ENCODE measurements at places on chromosomes 5 and 9.

GRCh38 chr9:136661641-136662325, 933 bp upstream of the EGFL7 start:
- DNase-seq, result no peak

DNA sequence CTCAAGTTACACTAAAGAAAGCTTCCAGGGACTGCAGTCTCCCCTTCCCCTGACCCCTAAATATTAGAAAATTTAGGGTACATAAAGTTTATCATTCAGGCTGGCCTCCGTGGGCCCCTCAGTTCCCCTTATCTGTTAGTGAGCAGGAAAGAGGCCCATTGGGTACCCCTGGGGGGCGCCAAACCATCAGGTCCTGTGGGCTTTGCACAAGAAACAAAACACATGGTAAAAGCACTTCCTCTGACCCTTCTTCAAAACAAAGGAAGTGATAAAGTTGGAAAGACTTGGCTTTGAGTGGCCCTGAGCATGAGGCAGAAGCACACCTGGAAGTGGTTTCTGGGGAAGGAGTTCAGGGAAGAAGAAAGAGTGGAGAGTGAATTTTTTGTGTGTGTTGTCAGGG, 213.0 kb downstream of the SMARCA2 start:
- no peak for DNase-seq

DNA sequence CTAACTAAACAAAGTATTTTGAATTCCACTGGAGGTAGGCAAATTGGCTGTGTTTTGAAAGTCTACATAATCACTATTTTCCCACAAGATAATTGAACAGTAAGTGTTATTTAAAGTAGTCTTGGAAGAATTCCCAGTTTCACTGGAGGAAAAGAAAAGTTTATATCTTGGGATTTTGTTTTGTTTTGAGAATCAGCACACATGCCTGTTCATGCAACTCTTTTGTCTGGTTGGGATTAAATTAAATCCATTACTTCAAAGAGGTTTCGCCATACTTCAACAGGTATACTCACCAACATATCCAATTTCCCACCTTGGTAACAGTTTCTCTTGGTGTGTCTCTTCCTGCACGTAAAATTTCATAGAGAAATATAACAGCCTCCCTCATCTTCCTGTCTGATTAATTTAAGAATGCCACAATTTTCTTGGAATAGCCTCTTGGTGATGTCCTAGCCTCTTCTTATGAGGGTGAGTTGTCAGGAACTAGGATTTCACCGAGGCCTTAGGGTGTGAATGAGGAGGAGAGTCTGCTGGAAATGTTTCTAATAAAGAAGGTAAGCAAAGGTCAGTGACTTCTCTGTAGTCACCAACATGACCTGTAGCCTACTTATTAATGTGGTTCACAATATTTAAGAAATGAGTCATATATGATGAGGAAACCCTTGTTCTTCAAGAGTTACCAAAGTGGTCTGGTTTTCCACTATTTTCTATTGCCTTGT, 48.1 kb downstream of the ITGA2 start:
- DNase-seq, result no peak

DNA sequence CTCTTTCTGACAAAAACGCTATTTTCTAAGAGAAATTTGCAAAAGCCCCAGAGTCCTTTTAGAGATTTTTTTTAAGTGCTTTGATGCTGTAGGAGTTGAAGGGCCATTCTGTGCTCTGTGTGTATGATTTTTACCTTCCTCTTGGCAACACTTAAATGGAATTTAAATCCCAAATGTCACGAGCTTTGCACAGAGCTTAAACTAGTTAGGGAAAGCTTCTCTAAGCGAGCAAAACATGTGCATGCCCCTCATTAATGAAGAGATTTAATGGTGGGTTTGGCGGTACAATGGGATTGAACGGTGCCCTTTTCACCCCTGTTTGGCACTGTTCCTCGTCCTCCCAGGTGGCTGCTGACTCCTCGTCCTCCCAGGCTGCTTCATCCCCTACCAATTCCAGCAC, 220.7 kb downstream of the DRD1 start:
- no peak for DNase-seq

GRCh38 chr5:61177716-61178115, 15.4 kb upstream of the SMIM15 start:
- DNase-seq, result no peak

GRCh38 chr5:51559921-51560658, 176.8 kb downstream of the ISL1 start:
- no peak for DNase-seq

GRCh38 chr9:88733651-88734421, 198.9 kb downstream of the NXNL2 start:
- DNase-seq, result no peak

GRCh38 chr5:37769108-37769507, 70.7 kb downstream of the GDNF start:
- DNase-seq, result no peak

- no peak for DNase-seq
These were observed 2.0 kb upstream of the DOLPP1 start for GRCh38 chr9:129078691-129079503.

- DNase-seq, result no peak
These were observed 169.7 kb downstream of the DTWD2 start for GRCh38 chr5:118818604-118819003.

DNA sequence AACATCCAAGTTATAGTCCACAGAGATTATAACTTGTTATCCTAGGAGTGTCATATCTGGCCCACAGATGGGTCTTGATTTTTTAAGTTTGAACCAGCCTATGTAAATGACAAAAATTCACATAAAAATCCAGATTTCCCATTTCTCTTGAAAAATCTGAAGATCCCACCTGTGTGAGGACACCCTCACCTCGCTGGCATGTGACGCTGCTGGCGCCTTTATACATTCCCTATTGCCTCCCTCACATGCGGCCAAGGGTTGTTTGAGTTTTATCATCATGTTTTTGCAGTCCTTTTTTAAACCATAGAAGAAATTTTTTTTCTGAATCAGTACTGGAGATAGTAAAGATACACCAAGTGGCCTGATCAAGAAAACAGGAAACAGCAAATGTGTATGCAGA, 25.9 kb upstream of the PPP1R2B start:
- DNase-seq, result no peak

GRCh38 chr5:68066277-68066955, 149.1 kb upstream of the PIK3R1 start:
- no peak for DNase-seq

- no peak for DNase-seq
These were observed 57.3 kb downstream of the CMYA5 start for GRCh38 chr5:79746642-79747569.

DNA sequence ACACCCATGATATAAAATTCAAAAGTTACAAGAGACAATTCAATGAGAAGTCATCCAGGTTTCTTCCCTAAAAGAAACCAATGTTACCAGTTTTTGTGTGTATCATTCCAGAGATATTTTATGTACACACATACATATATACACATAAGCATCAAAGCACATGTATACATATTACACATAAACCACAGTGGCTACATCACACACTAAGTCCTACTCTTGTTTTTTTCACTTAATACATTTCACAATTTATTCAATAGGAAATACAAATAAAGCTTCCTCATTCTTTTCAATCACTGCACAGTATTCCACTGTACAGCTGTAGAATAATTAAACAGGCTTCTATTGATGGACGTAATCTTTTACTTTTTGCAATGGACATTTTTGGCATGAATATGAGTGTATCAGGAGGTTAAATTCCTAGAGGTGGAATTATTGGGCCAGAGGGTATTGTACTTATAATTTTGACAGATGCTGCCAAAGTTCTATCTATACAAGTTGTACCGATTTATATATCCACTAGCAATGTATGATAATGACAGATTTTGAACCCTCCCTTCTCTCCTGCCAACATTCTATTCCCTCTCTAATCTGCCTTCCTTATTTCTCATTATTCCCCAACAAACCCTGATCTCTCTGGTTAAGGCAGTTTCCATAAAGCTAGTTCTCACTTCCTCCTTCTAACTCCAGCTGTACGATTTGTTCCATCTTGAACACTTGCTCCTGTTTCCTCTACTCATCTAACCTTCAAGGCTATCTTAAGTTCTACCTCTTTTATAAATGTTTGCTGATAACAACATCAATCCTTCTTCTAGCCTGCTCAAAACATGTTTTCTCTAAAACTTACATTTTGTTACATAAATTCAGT, 35.2 kb downstream of the MRPS27 start:
- DNase-seq, result no peak

DNA sequence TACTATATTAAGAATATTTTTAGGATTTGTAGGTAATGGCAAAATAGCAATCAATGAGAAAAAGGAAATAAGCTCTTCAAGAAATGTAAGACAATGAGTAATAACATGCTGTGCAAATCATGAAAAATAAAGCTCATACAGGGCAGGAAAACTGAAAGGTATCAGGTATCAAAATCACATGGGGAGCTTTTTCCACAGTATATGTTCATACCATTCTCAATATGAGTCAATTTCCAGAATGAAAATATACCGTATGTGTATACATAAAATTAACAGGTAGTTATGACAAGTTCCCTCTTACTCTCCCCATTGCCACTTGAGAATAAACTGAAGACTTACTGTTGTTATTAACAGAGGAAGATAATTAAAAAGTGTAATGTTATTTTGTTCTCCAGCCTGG, 35.9 kb downstream of the EFCAB9 start:
- no peak for DNase-seq

DNA sequence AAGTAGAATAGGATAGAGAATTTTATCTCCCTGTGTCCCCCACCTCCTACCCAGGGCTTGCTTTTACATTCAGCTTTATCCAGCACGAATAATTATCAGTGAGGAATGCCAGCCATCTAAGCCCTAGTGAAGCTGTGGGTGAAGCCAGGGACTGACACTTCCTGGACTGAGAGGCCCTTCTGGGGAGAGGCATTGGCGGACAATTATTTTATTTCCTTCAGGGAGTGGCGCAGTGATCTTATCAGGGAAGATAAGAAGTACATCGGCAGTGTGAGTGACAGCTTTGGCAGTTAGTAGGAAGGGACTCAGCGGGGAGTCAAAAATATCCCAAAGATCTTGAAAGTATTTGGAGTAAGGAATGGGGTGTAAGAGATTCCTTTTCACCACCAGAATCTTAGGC, 34.9 kb upstream of the RPS23 start:
- no peak for DNase-seq

GRCh38 chr5:176436656-176437055, 11.5 kb upstream of the FAF2 start:
- DNase-seq, result no peak
